ENCODE measurements at places on chromosomes 12 and 14. TPM values are rescaled to one million over a fixed set of nuclear protein-coding genes. Genes with fewer than 3 reads are reported as not detected.
A peak's percentile ranks its signal among the peaks of the same experiment; 100 is the strongest.

DNA sequence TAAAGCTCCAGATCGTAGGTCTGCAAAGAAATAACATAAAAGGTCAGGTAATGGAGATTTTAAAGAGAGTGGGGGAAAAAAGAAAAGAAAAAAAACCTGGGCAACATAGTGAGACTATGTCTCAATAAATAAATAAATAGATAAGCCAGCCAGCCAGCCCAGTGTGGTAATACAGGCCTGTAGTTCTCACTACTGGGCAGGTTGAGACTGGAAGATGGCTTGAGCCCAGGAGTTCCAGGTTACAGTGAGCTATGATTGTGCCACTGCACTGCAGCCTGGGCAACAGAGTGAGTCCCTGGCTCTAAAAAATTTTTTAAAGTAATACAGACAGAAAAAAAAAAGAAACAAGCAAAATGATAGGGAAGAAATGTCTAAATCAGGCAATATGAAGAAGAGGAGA lies 43.2 kb upstream of the BBS10 start:
- no peak for DNase-seq

GRCh38 chr12:44873898-44874297 lies 2.2 kb downstream of the NELL2 start:
- DNase-seq: peak; percentile 59

DNA sequence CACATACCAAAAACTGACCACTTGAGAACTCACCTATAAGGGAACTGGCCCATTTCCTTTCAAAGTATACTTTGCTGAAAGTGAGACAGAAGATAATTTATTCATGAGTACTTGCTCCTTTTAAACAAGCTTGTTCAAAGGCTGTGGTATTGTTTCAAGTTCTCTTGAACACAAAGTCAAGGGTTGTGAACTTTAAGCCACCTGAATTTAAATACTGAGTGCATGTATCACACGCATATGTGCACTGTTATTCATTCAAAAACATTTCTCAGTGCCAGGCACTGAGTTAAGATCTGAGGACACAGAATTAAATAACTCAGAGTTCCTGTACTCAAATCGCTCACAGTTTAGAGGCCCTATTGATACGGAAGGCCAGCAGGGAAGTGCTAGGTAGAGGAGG lies 19.1 kb upstream of the LDHB start:
- no peak for DNase-seq

DNA sequence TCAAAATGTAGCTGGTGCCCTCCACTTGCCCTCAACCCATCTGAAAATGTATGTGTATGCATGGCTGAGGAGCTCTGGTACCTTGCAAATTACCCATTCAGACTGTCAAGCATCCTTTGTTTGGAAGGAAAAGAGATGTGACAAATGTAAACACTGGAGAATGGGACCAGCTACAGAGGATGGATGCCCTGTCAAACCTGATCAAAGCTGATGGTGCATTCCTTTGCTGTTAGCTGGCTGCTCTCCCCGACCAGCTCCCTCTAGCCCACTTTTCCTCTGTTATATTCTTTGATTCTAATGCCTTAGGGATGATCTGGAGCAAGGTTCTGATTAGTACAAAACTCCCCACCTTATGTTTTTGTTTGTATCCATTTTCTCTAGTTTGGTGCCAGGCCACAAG lies 310.3 kb downstream of the C12orf75 start:
- no peak for DNase-seq

DNA sequence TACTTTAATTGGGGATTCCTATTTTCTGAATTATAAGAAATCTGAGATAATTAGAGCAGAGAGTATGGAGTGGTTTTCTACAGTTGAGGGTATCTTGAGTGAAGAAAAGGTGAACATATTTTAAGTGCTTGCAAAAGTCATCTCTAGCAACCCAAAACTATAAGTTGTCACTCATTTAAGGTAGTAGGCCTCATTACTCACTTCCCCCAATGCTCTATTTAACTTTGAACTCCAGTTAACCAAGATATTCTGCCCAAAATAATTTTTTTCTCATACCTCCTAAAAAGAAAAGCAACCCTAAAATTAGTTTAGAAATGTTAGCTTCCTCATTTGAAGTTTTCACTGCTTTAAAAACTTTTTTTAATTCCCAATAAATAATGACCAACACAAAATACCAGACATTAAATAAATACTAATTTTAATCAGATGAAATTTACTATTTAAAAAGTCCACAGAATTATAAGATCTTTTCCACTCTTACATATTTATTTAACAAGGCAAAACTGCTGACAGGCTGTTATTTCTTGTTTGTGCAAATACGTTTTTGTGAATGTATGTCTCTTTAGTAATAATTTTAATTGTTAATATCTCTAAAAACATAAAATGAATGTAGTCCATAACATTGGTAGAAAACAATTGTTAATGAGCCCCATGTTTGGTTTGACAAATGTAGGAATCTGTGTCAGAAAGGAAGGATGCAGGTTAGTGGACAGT lies 47.8 kb downstream of the VRK1 start:
- no peak for DNase-seq

DNA sequence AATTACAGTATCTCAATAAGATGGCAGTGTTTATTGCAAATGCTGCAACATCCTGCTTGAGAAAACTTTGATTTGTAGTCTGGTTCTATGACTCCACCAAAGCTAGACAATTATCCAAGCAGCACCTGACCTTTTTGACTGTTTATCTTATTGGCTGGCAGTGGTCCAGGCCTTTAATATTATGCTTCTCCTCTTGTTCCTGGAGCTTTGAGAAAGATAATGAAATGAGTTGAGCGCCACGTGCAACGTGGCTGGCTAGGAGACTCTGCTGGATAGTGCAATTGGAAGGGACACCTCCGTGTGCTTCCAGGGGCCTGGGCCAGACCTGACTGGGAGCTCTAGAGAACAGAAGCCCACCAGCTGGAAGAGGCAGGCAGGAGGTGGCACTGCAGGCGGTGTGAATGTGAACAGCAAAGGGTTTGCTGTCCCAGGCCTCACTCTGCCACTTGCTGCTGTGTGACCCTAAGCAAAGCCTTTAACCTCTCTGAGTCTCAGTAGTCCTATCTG lies 349.3 kb downstream of the CACNA1C start:
- no peak for DNase-seq

DNA sequence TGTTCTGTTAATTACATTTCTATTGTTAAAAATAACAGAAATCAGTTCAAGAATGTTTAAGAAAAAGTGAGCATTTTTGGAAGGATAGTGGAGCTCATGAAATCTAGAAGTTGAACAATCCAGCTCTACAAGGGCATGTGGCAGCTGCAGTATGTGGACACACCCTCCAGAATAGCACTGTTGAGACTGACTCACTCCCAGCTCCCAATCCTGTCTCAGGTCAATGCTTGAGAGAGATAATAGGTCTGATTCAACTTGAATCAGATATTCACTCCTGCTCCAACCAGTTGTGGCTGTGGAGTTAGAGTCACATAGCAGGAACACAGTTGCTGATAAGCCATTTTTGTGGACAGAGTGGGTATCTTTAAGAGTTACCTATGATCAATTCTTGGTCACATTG lies 113.0 kb upstream of the NTF3 start:
- DNase-seq: no peak

DNA sequence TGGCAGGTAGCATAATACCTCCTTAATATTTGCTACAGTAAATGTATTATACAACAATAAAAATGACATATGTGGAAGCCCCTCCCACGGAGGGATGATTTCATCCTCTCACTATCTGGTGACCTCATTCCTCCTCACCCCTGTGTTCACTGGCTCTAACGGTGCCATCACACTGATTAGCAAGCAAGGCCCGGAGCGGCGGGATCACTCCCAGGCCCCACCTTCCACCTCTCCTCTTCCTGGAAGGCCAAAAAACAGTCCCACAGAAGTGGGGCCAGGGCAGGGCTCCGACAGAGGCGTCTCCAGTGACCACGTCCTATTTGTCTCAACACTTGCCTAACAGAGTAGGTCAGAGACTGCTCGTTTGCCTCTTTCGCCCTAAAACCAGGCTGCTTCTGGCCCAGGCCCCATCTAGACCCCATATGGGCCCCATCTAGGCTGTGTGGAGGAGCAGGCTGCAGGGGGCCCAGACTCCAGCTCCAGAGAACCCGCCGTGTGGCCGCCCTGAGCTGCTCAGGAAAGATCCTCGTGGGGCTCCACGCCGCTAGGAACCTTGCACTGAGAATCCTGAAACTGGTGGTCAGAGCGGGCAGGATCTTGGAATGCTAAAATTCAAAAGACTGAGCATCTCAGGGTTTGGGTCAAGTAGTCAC lies 3.7 kb downstream of the SELPLG start:
- no peak for DNase-seq

- DNase-seq: no peak
Measured at GRCh38 chr14:61696753-61697318, 1.5 kb downstream of the HIF1A start.

DNA sequence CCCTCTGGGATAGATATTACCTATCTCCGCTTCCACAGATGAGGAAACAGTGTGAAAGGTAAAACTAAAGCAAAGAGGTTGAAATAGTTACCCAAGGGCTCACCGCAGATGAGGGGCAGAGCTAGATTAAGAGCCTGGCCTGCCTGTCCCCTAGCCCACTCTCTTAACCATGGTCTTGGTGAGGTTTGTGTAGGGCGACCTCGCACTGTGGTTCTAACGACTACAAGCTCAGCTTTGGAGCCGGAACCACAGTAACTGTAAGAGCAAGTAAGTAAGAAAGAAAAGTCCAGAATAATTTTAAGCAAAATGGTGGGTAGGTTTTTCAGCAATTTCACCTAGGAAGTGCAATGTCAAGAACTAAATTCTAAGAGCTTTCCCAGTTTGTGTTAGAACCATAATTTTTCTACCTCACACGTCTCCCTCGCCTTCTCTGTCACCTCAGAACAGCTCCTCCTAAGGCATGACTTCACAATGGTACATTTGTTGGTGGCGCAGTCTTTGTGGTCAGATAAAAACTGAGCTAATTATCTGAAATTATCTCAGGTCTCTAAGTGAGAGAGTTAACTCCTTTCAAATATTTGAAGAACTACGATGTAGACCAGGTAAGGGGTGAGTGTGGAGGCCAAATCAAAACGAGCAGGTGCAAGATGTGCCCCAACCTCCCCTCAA lies 64.8 kb downstream of the DAD1 start:
- DNase-seq: no peak

DNA sequence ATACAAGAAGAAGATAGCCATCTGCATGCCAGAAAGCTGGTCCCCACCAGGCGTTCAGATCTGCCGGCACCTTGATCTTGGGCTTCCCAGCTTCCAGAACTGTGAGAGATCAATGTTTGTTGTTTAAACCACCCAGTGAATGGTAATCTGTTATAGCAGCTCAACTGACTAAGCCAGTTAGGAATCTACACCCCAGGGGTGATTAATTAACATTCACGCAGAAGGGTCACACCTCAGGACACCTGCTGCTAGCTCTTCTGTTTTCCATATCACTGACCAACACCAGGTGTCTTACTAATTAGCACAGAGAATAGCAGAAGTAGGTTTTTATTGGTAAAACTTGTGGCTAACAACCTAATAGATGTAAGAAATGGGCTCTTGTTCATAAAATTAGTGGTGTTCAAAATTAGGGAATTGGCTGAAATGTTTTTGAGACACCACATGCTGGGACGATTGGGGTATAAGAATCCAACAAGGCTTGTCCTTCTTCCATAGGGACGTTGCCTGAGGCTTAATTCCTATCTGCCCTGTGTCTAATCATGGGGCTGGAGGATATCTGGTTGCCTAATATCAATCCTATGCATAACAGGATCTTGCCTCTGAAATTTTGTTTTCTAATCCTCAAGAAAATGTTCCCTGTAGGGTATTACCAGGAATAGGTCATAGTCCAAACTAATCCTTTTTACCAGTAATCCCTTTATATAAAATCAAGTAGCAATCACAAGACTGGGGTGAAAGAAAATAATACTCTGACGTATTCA lies 42.0 kb upstream of the CHST11 start:
- no peak for DNase-seq

- DNase-seq: peak; percentile 77
Measured at GRCh38 chr12:24596768-24597388, 352.0 kb downstream of the BCAT1 start.

- DNase-seq: no peak
Measured at GRCh38 chr12:110538869-110539622, 36.9 kb downstream of the RAD9B start.

PLEKHG7 gene
- total RNA-seq: not detected

C12orf43 gene
- total RNA-seq: 25.5 TPM

Measured in A673 (cell line).